ENCODE measurements at places on chromosomes 6 and 20. TPM values are rescaled to one million over a fixed set of nuclear protein-coding genes. Genes with fewer than 3 reads are reported as not detected.

RWDD2A gene
- 4.3 TPM for total RNA-seq

LY6G6F gene
- total RNA-seq: not detected

OXT gene
- 4.2 TPM for total RNA-seq

DNA sequence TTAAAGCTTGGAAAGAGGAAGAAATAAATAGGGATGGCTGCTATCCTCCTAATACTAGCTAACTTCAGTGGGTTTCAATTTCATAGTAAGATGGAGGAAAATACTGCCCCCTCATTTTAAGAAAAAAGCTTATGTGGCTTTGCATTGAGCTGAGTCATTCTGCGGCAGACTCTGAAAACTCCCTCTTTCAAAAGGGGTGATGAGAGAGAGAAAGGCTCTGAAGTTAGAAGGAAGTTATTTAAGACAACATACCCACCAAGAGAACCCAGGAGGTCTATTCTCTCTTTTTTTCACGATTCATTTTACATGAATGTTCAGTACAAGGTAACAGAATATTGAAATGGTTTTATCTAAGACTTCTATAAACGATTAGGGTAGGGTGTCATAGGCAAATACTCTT is 4.5 kb downstream of the PRDM13 start:
- no peak for DNase-seq

DNA sequence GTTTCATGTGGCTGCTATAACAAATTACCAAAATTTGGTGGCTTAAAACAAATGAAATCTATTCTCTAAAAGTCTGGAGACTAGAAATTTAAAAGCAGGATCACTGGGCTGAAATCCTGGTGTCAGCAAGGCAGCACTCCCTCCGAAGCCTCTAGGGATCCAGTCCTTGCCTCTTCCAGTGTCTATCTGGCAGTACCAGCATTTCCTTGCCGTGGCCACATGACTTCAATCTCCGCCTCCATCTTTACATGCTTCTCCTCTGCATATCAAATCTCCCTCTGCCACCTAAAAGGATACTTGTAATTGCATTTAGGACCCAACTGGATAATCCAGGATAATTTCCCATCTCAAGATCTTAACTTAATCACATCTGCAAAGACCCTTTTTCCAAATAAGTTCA is 30.2 kb downstream of the ARHGAP18 start:
- DNase-seq: no peak

- no peak for DNase-seq
These were observed 105.3 kb upstream of the KCNG1 start for GRCh38 chr20:51128198-51128597.

PPIL6 gene
- total RNA-seq: 5.3 TPM

DNA sequence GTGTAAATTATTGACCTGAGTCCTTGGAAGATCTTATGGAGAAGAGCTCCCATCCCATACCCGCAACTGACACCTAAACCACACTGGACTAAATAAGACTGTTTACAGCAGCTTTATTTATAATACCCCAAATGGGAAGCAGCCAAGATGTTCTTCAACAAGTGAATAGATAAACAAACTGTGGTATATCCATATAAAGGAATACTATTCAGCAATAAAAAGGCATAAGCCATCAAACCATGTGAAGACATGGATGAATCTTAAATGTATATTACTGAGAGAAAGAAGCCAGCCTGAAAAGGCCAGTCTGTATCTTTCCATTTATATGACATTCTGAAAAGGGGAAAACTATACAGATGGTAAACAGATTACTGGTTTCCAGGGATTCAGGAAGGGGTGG is 212.7 kb downstream of the TPBG start:
- no peak for DNase-seq

DNA sequence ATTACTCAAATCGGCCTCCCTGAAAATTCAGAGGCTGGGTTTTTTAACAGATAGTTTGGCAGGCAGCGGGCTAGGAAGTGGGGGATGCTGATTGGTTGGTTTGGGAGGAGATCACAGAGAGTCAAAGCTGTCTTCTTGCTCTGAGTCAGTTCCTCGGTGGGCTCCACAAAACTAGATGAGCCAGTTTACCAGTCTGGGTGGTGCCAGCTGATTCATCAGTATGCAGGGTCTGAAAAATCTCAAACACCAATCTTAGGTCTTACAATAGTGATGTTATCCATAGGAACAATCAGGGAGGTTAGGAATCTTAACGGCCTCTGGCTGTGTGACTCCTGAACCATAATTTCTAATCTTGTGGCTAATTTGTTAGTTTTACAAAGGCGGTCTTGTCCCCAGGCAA is 190.7 kb downstream of the C6orf118 start:
- DNase-seq: no peak

GRCh38 chr6:39281312-39281980 is 32.8 kb downstream of the KCNK17 start:
- DNase-seq: no peak

SIRPD gene
- not detected for total RNA-seq

- DNase-seq: no peak
These were observed 32.3 kb upstream of the BEND6 start for GRCh38 chr6:56922645-56923044.

GRCh38 chr20:63132131-63132714 is 83.7 kb downstream of the YTHDF1 start:
- no peak for DNase-seq

GRCh38 chr20:3887876-3888620 is 1.1 kb upstream of the PANK2 start:
- DNase-seq: peak; percentile 47

DNA sequence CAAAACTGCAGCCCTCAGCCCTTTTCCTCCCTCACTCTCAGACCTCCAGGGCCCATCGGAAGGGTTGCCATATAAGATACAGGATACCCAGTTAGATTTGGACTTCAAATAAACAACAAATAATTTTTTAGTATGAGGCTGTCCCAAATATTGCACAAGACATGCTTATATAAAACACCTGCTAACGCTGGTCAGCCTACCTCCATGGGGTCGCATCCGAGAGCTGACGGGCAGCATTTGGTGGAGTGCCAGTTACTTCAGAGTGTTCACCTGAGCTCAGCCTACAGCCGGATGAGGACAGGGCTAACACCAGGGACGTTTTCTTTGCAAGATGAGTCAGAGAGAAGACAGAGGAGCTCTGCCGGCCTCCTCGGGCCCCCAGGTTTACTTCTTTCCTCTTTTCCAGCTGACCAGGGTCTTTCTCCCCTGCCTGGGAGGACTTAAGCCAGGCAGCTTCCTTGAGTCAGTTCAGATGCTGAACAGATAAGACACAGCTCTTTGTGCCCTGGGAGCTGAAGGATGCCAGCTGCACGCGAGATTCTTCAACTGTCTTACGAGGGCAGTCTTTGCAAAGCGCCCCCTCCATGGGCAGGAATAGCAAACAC is 141.2 kb upstream of the KCNG1 start:
- DNase-seq: no peak

DNA sequence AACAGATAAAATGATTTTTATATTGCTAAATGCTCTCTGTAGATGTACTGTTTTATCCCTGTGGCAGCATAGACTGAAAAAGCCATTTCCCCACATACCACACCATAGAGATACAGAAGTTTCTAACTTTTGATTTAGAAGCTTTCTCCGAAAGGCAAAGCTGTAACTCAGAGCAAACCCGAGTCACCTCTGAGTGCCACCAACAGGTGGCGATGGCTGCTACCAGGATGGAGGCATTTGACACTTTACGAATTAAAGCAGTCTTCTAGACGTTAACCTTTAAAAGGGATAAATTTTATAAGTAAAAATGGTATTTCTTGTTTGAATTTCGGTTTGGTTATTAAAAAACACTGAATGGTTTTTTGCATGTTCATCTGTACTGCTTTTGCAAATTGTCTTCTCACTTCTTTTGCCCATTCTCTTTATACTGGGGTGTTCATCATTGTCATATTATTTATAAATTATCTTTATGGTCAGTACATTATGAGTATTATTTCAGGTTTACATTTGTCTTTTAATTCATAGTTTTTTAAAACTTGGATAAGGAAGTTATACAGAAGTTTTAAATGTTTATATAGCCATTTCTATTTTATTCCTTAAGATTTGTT is 201.0 kb upstream of the CEP162 start:
- DNase-seq: no peak
